Mesenchymal stem cell (in vitro differentiated cells and primary cell): ENCODE measurements at places on chromosomes 16 and 17.

DNA sequence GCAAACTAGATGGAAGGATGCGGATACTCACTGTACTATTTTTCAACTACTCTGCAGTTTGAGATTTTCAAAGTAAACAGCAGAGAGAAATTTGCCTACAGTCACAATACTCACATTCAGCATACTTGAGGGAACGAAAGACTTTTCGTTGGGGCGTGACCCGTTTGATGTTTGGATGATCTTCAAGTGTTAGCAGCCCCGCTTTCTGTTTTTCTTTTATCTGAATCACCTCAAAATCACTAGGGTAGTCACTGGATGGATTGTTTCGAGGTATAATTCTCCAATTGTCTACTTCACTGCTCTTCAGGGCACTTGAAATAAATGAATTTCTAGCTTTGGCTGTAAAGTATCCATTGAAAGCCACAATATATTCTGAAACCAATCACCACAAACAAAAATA lies 17.8 kb downstream of the MBTPS1 start:
- no peak for DNase-seq

DNA sequence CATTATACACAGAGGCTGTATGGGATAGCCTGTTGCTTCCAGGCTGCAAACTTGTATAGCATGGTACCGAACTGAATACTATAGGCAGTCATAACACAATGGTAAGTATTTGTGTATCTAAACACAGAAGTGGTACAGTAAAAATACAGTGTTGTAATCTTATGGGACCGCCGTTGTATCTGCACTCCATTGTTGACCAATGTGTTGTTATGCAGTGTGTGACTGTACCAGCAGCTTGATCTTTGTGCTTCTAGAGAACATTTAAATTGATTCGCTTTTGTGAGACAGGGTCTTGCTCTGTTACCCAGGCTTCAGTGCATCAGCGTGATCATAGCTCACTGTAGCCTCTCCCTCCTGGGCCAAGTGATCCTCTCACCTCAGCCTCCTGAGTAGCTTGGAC lies 31.5 kb downstream of the WWOX start:
- no peak for DNase-seq

DNA sequence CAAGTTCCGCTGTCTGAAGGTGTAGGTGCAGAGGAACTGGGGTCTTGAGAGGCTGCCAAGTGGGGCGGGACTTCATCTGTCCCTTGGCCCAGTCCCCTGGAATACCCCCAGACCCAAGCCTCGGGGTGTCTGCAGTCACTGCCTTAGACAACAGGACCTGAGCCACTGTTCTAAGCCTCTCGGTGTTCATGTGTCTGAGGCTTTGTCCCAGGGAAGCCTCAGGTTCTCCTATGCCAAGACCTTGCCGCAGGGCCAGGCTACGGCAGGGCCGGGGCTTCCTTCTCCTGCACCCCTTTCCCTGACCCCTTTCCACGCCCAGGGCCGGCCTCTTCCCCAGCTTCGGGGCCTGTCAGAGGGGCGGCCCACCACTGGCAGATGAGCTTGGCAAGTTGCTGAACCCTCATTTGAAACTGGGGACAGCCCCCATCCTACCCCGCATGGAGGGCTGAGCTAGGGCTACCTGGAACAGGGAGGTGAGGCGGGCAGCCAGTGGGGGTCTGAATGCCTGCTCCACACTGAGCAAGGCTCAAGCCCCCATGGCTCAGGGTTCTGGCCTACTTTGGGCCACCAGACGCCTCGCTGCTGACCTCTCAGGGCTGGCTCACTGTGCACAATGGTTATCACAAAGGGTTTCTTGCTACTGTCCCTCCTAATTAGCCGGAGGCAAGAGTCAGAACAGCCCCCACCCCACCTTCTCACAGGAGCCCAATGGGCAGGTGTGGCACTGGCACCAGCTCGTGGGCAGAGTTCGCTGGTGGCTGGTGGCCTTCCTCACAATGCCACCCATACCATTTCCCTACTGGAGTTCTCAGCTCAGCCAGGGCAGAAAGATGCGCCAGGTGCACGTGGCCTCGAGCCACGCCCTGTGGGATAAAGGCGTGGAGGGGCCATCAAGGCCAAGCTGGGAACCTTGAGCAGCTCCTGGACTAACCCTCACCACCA lies 7.1 kb downstream of the LITAFD start:
- no peak for DNase-seq

- DNase-seq = no peak
Measured at GRCh38 chr16:3821184-3821583, 59.3 kb downstream of the CREBBP start.

DNA sequence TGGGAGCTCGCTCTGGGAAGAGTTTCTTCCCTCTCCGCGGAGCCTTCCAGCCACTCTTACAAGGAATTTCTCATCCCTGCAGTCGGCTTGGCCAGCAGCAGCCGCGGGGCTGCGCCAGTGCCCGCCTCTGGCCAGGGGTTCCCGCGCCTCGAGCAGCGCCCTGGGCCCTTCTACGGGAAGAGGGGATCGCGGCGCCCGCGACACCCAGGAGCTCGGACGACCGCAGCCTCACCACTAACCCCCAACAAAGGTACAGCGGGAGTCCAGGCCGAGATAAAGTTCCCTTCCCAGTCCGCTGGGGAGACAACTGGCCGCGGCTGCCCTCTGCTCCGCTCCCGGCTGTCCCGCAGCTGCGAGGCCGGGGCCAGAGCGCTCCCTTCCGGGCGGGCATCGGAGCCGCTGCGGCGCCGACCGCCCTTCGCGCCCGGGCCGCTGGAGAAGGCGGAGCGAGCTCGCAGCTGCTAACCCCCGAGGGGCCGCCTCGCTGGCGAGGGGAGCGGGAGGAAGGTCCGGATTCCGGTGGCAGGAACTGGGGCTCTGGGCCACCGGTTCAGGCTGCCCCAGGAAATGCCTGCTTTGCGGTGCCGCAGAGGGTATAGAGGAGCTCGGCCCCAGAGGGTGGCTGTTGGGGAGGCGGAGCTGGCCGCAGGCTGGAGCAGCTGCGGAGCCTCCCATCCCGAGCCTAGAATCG lies 3.6 kb upstream of the HS3ST3B1 start:
- peak; percentile 68 for DNase-seq

DNA sequence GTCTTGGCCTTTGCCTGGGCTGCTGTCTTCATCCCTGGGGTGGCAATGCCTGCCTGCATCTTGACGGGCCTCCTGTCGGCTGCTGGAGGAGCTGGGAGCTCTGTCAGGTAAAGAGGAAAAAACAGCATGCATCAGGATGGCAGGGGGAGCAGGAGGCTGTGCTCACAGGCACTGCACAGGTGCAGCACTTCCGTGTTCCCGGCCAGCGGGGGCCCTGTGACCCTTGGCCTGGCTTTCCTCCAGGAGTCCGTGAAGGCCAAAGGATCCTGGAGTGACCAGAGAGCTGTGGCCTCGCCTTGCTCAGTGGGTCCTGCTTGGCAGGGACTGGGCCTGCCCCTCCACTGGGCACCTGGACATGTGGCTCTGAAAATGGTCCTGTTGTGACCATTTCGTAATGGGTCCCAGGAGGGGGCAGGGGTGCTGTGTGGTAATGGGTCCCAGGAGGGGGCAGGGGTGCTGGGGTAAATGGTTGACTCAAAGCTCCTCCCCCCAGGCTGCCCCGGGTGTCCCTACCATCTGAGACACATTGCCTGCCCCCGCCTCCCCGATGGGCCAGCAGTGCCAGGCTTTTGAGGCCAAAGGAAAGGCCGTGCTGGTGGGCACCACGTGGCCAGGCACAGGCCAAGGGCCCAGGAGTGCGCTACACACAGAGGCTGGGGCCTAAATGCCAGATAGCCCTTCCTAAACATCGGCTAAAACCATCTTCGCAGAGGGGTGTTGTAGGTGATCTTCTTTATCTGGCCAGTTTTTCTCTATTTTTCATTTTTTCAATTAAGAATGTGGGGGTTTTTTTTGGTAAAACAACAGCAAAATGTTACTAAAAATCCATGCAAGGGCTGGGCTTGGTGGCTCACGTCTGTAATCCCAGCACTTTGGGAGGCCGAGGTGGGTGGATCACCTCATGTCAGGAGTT lies 4.0 kb upstream of the FASN start:
- no peak for DNase-seq

DNA sequence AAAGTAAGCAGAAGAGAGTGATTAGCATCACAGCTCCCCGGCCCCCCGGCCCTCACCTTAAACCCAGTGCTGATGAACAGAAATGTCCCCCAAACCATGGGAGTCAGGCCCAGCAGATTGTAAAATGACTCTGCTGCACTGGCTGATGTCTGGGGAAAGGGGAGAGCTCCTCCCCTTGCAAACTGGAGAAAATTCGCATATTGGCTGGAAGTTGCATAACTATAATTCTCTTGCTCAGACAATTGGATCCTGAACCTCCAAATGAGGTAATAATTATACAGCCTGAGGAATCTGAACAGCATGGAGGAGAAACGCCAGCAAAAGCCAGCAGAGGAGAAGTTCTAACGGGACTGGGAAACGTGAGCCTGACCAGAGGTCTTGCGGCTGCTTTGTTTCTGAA lies 109.7 kb downstream of the C16orf95 start:
- DNase-seq = peak; percentile 61

- DNase-seq = no peak
Measured at GRCh38 chr17:74152591-74153455, 50.7 kb upstream of the RPL38 start.
